ENCODE measurements at places on chromosomes 12 and 14.

GRCh38 chr12:123971770-123972456 is 718 bp downstream of the CCDC92 start:
- peak; percentile 76 for DNase-seq

- no peak for DNase-seq
Measured at GRCh38 chr12:5593086-5593485, 161.2 kb downstream of the NTF3 start.

DNA sequence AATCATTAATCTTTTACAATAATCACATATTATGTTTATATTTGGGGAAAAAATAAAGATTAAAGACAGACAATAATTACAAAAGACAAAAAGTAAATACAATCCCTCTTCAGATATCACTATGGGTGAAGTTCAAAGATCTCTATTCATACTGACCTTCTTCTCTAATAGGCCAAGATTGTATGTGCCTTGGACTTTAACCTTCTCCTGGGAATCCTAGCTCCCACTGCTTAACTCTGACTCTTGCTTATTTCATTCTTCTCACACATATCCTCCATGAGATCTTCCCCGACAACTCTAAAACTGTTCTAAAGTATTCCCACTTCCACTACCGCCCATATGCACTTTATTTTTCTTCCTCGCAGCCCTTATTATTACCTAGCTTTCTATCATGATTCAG is 83.8 kb downstream of the EEA1 start:
- no peak for DNase-seq

DNA sequence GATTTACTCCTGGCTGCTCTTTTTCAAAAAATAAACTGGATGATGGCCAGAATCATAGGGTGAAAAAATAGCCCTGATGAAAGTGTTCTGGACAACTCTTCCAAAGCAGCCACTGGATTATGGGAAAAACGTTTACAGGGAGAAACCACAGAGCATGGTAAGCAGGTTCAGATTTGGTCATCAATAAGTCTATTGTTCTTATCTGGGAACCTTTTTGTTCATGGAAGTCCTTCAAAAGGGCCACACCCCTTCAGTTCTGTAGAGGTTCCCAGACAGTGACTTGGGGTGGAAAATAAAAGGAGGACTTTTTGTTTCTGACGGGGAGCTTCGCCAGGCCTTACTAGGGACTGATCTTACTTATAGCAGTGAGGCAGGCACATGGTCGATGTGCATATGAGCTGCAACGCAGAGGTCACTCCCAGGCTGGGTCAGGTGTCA is 117.4 kb upstream of the SLC38A2 start:
- no peak for DNase-seq

DNA sequence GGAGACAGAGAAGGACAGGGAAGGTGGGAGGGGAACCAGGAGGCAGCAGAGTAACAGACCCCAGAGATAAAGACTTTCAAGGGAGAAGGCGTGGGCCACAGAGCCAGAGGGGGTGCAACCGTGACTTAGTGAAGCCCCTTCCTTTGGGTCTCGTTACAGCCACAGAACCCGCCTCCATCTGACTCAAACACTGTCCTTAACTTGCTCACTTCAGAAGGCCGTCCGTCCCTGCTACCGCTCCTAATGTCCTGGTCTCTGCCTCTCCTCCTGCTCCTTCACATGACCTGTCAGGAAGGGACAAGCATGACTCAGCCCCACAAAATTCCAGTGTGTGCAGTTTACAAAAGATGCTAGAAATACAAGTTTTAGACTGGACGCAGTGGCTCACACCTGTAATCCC is 18.0 kb downstream of the RIMBP2 start:
- no peak for DNase-seq

All from GM23248 (cell line).